ENCODE measurements at places on chromosomes 16 and 17.

DNA sequence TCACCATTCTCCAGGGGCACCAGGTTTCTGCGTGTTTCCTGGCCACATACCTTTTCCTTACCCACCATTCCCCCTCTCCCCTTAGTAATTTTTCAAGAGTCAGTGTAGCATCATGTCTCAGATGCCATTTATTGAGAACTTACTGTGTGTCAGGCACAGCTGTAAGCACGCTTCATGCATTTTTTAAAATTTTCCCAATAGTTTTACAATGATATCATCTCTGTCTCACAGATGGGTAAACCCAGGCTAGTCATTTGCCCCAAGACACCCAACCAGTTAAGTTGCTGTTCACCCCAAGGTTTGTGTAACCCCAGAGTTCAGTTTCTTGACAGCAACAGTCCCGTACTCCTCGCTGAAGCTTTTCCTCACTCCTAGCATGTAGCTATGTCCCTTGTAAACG, 56.4 kb upstream of the IRX3 start:
- H3K4me3 ChIP-seq: no peak overlapping the region
- no peaks in the 10 kb centered on the region for H3K36me3 ChIP-seq
- DNase-seq: no peak
- no peaks in the 10 kb centered on the region for H3K4me1 ChIP-seq
- H3K27me3 ChIP-seq: no peaks in the 10 kb centered on the region

DNA sequence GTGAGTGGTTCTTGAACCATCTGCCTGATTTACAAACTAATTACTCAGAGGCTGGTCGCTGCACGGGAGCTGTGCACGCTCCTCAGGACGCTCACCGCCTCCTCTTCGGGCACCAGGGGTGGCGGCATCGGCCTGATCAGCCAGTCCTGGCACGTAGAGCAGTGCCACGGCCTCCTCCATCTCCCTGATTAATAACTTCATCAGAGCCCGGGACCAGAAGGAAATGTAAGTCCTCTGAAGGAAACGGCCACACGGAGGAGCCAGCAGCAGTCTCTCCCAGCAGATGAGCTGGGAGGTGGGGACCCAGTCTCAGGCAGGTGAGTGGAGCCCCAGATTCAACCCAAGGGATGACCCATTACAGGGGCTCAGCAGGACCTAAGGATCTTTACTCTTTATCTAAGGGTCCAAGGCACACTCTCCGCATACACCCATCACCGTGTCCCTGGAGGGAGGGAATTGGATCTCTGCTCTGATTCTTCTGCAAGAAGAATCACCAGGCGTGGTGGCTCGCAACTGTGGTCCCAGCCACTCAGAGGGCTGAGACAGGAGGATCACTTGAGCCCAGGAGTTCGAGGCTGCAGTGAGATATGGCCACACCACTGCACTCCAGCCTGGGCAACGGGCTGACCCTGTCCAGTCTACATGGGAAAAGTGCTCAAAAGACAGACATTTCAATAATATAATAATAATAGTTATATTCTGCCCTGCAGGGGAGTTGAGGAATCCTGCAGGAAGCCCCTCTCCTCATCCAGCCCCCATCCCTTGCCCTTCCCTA, 366.5 kb downstream of the SEC14L1 start:
- H3K27me3 ChIP-seq: no peaks in the 10 kb centered on the region
- no peak overlapping the region for H3K4me3 ChIP-seq
- peaks cover 2% of the 10 kb centered on the region for H3K36me3 ChIP-seq
- H3K27ac ChIP-seq: no peak overlapping the region

DNA sequence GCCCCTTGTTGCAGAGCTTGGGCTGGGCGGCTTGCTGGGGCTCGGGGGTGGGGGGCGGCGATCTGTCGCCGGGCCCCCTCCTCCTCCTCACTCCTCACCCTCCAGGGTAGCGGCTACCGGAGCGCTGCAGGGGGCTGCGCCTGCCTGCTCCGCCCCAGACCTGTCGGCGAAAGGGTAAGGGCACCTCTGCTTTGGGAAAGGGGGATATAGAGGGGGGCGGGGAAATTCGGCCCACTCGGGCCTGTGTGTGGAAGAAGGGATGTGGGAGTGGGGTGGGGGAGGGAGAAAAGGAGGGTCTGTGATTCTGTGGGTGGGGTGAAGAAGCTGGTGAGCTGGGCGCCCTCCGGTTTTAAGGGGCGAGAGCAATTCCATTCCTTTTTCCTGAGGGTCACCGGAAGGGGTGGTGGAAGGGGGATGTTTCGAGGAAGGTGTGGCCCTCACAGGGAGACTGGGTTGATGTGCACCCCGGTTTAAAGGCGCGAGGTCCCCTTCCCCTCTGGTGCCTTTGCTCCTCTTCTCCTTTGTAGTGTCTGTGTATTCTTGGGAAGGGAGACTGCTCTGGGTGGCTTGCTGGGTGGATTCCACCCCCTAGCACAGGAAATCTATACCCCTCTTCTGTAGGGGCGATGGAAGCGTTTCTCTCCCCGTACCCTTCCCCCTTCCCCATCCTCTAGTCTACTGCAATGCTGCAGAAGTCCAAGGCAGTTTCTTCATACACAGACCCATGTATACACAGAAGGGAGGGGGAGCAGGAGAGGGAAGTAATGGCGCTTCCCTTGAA, 878 bp downstream of the TAOK1 start:
- H3K4me3 ChIP-seq: peak overlapping the region; percentile 70
- H3K27ac ChIP-seq: peak overlapping the region; percentile 94
- H3K27me3 ChIP-seq: no peaks in the 10 kb centered on the region
- DNase-seq: peak; percentile 42
- H3K4me1 ChIP-seq: no peaks in the 10 kb centered on the region

- no peak overlapping the region for H3K4me3 ChIP-seq
- no peaks in the 10 kb centered on the region for H3K27me3 ChIP-seq
- H3K27ac ChIP-seq: no peak overlapping the region
- H3K4me1 ChIP-seq: no peaks in the 10 kb centered on the region
- peaks cover 19% of the 10 kb centered on the region for H3K36me3 ChIP-seq
- DNase-seq: no peak
These were observed 76.7 kb downstream of the NDE1 start for GRCh38 chr16:15726715-15727114.

DNA sequence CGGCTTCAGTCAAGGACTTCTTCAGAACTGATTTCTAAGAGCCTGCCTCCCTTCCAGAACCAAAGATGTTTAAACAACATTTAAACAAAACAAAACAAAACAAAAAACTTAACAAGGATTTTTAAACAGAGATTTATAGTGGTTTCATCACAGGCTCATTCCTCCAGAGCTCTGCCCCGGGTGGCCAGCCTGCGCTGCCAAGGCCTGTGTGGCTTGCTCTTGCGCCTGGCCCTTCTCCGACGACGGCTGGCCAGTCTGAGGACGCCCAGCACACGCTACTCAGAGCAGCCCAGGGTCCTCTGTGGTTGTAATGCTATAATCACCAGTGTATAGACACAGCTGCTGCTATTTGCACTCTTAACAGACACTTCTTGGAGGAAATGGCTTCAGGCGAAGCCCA, 307.2 kb upstream of the MYOCD start:
- H3K36me3 ChIP-seq: no peaks in the 10 kb centered on the region
- no peaks in the 10 kb centered on the region for H3K27me3 ChIP-seq
- no peak overlapping the region for H3K4me3 ChIP-seq
- H3K4me1 ChIP-seq: peaks cover 12% of the 10 kb centered on the region
- H3K27ac ChIP-seq: peak overlapping the region; percentile 44

GRCh38 chr17:46949291-46950174, 26.6 kb downstream of the GOSR2 start:
- H3K27ac ChIP-seq: no peak overlapping the region
- no peaks in the 10 kb centered on the region for H3K27me3 ChIP-seq
- no peaks in the 10 kb centered on the region for H3K4me1 ChIP-seq
- DNase-seq: peak; percentile 48
- H3K4me3 ChIP-seq: no peak overlapping the region

DNA sequence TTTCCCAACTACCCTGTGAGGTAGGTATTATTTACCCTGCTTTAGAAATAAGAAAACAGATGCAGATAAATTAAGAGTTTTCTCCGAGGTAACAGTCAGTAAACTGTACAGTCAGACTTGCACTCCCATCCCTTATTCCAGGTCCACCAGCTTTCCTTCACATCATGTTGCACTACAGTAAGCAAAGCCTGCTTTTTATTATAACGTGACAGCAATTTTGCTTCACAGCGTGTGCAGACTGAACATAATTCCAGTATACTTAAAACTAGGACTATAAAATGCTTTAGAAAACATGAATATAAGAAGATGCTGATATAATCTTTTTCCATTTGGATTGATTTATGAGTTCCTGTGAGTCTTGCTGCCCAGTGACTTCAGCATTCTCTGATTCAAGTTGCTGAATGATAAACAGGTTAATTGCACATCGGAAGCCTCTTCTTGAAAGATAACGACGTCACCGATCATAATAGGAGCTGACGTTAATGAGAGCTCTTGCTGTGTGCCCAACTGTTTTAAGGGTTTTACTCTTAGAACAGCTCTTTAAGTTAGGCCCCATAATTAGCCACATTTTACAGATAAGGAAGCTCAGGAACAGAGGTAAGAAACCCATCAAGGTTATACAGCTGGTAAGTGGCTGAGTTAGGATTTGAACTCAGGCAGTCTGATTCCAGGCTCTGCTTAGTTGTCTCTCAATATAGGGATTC, 1.4 kb downstream of the LIG3 start:
- DNase-seq: peak; percentile 47
- peak overlapping the region; percentile 91 for H3K4me3 ChIP-seq
- H3K27ac ChIP-seq: peak overlapping the region; percentile 93
- no peaks in the 10 kb centered on the region for H3K27me3 ChIP-seq
- H3K4me1 ChIP-seq: peaks cover 7% of the 10 kb centered on the region
- peaks cover 7% of the 10 kb centered on the region for H3K36me3 ChIP-seq

- no peak overlapping the region for H3K4me3 ChIP-seq
- peaks cover 23% of the 10 kb centered on the region for H3K36me3 ChIP-seq
- H3K27me3 ChIP-seq: no peaks in the 10 kb centered on the region
- no peak for DNase-seq
- H3K27ac ChIP-seq: no peak overlapping the region
These were observed 23.2 kb downstream of the COIL start for GRCh38 chr17:56937687-56938086.

DNA sequence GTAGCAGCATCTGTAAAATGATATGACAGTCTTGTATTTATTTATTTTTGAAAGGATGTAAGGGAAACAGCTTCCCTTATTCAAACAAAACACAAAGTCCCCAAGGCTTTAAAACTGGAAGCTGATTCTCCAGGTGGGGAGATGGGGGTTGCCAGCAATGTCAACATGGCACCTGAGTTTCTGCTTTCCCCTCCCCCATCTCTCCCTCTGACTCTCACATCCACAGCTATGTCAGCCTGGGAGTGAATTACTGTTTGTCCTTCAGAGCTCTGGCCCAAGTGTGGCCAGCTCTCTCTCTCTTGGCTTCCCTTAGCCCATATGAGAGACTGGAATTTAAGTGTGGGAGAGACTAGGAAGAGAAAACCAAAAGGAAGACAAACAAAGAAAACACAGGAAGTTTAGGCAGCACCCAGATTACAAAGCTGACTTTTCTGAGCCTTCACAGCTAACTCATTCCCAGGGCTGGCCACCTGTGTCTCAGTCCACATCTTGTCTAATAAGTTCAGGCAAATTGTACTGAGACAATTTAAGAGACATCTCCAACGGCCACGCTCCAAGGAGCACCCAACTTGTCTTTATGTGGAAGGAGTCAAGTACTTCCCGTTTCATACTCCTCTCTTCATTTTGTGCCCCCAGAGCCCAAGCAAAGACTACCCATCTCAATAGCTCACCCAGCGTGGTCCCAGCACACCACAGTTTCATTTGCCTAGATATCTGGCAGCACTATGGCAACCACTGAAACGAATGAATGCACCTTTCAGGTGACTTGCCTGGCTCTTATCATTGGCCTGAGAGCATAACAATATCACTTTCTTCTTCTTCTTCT, 69.2 kb downstream of the SOX9 start:
- H3K27me3 ChIP-seq: no peaks in the 10 kb centered on the region
- DNase-seq: peak; percentile 36
- H3K4me3 ChIP-seq: no peak overlapping the region
- H3K36me3 ChIP-seq: no peaks in the 10 kb centered on the region

GRCh38 chr17:61784510-61784909, 78.8 kb downstream of the BRIP1 start:
- no peak overlapping the region for H3K4me3 ChIP-seq
- H3K36me3 ChIP-seq: no peaks in the 10 kb centered on the region
- H3K27ac ChIP-seq: no peak overlapping the region
- H3K4me1 ChIP-seq: no peaks in the 10 kb centered on the region

- DNase-seq: no peak
- H3K27me3 ChIP-seq: no peaks in the 10 kb centered on the region
- peaks cover 2% of the 10 kb centered on the region for H3K4me1 ChIP-seq
These were observed 64.4 kb upstream of the CORO6 start for GRCh38 chr17:29686993-29687590.

- H3K4me1 ChIP-seq: no peaks in the 10 kb centered on the region
- no peak for DNase-seq
- no peaks in the 10 kb centered on the region for H3K36me3 ChIP-seq
- H3K27ac ChIP-seq: no peak overlapping the region
- no peak overlapping the region for H3K4me3 ChIP-seq
- H3K27me3 ChIP-seq: peaks cover 30% of the 10 kb centered on the region
These were observed 5.5 kb upstream of the CDH1 start for GRCh38 chr16:68731637-68732036.

DNA sequence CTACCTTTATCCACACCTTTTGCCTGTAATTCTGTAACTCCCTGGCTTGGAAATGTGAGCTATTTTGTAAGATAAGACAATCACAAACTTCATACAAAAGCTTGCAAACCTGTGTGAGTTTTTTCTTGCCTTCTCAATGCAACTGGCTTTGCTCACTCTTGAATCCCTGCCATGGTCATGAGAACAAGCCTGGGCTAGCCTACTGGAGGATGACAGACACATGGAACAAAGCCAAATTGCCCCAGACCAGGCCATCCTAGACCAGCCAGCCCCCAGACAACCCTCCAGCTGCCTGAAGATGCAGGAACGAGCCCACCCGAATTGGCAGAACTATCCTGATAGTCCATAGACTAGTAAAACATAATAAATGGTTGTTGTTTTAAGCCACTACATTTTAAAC, 466.6 kb upstream of the ERCC4 start:
- H3K27me3 ChIP-seq: no peaks in the 10 kb centered on the region
- H3K4me1 ChIP-seq: no peaks in the 10 kb centered on the region
- no peak overlapping the region for H3K27ac ChIP-seq
- no peak overlapping the region for H3K4me3 ChIP-seq

- no peaks in the 10 kb centered on the region for H3K27me3 ChIP-seq
- H3K4me1 ChIP-seq: peaks cover 10% of the 10 kb centered on the region
- peak; percentile 97 for DNase-seq
- no peak overlapping the region for H3K4me3 ChIP-seq
These were observed 56.8 kb downstream of the HIC1 start for GRCh38 chr17:2111691-2112090.
